Hematopoietic multipotent progenitor cell treated with erythropoietin and hydrocortisone succinate and interleukin-3 and kit ligand, for 17 days (in vitro differentiated cells): ENCODE measurements at places on chromosomes 1 and 21.

- DNase-seq: no peak
Measured at GRCh38 chr1:216731562-216731961, 8.3 kb upstream of the ESRRG start.

GRCh38 chr1:27491748-27492700 is 2.1 kb upstream of the WASF2 start:
- DNase-seq: no peak

GRCh38 chr21:25539606-25540005 is 67.7 kb downstream of the MRPL39 start:
- no peak for DNase-seq

DNA sequence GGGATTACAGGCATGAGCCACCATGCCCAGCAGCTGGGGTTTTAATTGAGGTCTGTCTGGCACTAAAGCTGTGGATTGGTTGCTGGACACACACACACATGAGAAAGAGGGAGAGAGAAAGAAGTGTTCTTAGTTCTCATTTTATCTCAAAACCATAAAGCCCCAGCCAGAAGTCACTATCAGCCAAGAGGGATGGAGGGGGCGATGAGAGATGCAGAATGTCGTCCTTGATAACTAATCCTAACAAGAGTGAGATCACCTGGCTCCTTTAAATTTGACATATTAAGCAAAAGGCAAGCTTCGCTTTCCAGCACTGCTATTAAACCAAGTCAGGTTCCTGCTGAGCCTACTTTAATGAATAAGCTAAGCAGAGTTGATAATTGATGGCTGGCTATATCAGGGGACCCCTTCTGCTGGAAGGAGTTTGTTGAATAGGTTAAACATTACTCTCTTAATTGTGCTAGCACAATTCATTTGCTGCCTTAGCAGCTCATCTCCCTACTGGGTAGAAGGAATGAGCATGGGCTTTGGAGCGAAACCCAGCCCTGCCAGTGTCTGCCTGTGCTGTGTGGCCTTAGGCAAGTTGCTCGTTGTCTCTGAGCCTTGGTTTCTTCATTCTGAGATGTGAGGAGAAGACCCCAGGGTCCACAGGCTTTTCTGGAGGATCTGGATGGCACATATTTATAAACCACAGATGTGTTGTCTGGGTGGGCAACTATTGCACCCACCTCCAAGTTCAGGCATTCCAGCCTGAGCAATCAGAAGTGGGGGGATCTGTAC is 50.8 kb downstream of the ALPL start:
- no peak for DNase-seq

DNA sequence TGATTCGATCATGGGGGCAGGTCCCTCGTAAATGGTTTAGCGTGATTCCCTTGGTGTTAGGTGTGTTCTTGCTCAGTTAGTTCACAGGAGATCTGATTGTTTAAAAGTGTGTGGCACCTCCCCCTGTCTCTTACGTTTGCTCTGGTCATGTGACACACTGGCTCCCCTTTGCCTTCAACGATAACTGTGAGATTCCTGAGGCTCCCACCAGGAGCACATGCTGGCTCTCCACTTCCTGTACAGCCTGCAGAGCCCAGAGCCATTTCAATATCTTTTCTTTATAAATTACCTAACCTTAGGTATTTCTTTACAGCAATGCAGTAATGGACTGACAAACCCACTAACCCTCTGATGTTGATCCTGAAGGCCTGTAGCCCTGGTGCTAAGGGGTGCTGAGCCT is 141.9 kb downstream of the FCRL5 start:
- no peak for DNase-seq

GRCh38 chr21:45460611-45461368 is 55.8 kb downstream of the COL18A1 start:
- DNase-seq: no peak

DNA sequence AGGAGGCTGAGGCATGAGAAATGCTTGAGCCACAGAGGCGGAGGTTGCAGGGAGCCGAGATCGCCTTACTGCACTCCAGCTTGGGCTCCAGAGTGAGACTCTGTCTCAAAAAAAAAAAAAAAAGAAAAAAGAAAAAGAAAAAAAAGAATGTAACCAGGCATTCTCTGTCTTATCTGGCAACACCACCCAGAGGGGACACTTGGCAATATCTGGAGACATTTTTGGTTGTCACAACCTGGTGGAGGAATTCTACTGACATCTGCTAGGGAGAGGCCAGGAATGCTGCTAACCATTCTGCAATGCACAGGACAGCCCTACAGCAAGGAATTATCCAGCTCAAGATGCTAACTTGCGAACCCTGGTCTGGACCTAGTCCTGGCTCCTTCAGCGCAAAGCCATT is 2.3 kb upstream of the CNR2 start:
- DNase-seq: no peak

- no peak for DNase-seq
Measured at GRCh38 chr1:2061065-2061778, 11.0 kb downstream of the PRKCZ start.

DNA sequence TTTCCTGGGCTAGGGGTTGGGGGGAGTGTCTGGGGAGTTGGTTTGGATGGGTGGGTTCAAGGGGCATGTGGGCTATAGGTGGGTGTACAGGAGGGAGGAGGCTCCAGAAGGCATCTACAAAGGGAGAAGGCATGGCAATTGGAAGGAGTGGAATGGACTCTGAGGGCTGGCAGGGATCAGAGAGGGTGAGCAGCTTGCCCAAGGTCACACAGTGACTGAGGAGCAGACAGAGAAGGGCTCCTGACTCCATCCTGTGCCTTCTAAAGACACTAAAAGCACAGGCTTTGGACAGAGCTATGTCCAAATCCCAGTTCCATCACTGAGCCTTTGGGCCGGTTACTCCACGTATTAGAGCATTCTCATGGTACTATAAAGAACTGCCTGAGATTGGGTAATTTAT is 151.8 kb downstream of the PTPRU start:
- no peak for DNase-seq

GRCh38 chr1:76140227-76140626 is 65.7 kb downstream of the ST6GALNAC3 start:
- no peak for DNase-seq

- no peak for DNase-seq
Measured at GRCh38 chr1:180027949-180028445, 73.4 kb downstream of the CEP350 start.

DNA sequence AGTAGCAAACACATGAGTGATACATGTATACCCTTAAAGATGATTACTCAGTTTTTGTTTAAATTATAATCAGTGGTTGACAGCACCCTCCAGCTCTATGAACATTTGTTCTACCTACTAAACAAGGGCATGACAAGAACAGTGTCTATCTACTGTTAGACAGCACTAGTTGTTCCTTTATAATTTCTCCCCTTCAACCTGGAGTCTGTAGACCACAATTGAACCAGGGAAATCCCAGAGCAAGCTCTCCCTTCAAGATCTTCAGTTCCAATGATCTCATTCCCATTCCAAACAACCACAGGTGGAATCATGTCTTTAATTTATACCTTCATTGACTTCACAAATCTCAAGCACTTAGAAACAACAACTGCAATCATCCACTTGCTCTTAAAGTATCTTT is 216.1 kb downstream of the HHIPL2 start:
- DNase-seq: no peak
